ENCODE measurements at places on chromosomes 13 and 19.

DNA sequence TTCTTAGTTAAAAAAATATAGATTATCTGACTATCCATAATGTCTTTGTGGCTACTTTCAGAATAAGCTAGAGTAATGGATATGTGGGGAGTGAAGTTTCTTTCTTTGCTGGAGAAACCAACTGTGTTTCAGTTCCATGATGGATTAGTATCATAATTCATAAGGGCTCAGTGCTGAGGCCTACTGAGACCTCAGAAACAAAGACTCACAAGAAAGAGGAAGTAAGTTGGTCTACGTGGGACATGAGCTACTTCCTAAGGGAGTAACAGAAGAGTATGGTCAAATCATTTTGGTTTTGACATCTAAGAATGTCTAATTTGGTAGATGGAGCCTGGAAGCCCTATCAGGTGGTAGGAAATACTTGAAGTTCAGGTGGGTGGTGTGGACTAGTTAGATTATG is 99.0 kb upstream of the HTR2A start:
- DNase-seq = no peak

GRCh38 chr13:77544758-77545338 is 9.3 kb downstream of the SCEL start:
- no peak for DNase-seq

- no peak for DNase-seq
Measured at GRCh38 chr13:21938168-21938567, 267.3 kb downstream of the FGF9 start.

GRCh38 chr19:54682306-54682856 is 19.6 kb downstream of the LILRB4 start:
- no peak for DNase-seq

DNA sequence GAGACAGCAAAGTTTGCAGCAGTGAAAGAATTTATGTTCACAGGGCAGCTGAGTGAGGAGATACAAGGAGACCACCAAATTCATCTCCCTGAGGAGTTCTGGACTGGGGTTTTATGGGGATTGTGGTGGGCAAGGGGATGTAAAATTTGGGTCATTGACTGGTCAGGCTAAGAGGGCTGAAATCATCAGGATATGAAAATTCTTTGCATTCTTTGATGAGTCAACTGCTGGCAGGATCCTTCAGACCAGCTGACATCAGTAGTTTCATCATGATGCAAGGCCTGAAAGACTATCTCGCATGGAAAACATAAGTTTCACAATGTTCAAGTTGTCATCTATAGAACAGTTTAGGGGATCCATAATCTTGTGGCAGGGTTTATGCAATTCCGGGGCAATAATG is 869.5 kb upstream of the PCDH9 start:
- DNase-seq = no peak

DNA sequence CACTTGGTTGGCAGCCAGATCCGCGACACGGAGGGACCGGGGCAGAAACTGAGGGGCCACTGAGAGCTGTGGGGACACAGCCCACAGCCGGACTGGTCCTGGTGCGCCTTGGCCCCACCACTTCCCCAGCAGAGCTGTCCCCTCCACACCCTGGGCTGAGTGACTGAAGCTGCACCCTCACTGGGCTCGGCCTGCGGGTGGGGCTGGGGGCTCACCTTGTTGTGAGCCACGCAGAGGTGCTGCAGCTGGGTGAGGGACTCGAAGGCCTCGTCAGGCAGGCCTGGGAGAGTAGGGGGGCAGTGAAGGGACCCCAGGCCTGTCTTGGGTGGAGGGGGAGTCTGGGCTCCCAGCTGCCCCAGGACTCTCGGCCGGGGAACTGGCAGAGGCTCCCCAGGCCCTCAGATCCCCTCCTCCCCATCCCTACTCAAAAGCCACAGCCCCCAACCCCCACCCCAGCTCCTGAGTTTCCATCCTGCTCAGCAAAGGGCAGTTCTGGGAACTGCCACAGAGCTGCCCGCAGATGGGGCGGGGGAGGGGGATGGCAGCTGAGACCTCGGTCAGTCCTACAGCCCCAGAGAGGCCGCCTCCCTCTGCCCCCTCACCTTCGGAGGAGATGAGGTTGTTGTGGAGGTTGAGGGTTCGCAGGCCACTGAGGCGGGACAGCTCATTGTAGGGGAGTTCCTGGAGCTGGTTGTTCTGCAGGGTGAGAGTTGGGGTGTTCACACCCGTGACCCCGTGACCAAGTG is 2.3 kb downstream of the PODNL1 start:
- DNase-seq = no peak

GRCh38 chr13:73341748-73342147 is 282.9 kb downstream of the KLF5 start:
- no peak for DNase-seq

GRCh38 chr13:102141625-102142472 is 260.0 kb downstream of the FGF14 start:
- DNase-seq = no peak
